HCT116 (cell line): ENCODE measurements at places on chromosomes 3 and 15. TPM values are rescaled to one million over a fixed set of nuclear protein-coding genes. Genes with fewer than 3 reads are reported as not detected.

DNA sequence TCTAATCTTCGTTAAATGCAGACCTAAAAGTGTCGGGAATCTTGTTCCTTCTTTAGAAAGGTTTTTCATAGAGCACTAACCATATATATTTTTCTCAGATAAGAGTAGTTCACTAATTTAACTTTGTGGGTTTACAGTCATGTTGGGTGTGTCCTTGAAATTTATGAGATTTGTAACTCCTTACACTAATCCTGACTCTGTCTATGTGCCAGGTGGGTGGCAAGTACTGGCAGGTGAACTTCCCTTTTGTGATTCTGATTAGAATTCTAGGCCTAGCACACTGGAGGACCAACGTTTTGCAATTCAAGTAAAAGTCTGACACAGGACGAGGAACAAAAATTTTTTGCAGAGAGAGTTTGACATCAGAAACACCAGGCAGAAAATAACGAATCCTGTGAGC is 220.1 kb downstream of the P3H2 start:
- no peaks in the 10 kb centered on the region for H3K36me3 ChIP-seq
- no peak overlapping the region for H3K4me3 ChIP-seq
- no peaks in the 10 kb centered on the region for H3K27me3 ChIP-seq
- no peak for DNase-seq

GRCh38 chr3:155640098-155640497 is 104.8 kb downstream of the PLCH1 start:
- H3K4me1 ChIP-seq = no peaks in the 10 kb centered on the region
- DNase-seq = no peak
- H3K36me3 ChIP-seq = no peaks in the 10 kb centered on the region
- no peaks in the 10 kb centered on the region for H3K27me3 ChIP-seq
- H3K4me3 ChIP-seq = no peak overlapping the region

DNA sequence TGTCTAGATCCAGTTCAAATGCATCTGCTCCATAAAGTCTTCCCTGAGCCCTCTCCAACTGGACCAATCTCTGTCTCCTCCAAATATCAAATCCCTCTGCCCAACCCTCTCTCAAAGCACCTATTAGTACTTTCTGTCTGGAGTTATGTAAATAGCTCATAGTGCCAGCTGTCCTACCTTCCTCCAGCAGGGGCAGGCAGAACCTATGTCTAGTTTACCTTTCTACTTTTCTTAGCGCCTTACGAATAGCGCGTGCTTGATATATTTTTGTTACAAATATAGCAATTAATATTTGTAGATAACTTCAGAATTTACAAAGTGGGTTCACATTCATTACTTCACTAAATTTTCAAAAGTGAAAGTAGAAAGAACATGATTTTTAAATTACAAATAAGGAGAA is 14.0 kb upstream of the CCDC80 start:
- H3K4me3 ChIP-seq = no peak overlapping the region
- no peaks in the 10 kb centered on the region for H3K27me3 ChIP-seq
- no peaks in the 10 kb centered on the region for H3K4me1 ChIP-seq
- H3K27ac ChIP-seq = no peak overlapping the region
- H3K36me3 ChIP-seq = no peaks in the 10 kb centered on the region
- DNase-seq = no peak

DNA sequence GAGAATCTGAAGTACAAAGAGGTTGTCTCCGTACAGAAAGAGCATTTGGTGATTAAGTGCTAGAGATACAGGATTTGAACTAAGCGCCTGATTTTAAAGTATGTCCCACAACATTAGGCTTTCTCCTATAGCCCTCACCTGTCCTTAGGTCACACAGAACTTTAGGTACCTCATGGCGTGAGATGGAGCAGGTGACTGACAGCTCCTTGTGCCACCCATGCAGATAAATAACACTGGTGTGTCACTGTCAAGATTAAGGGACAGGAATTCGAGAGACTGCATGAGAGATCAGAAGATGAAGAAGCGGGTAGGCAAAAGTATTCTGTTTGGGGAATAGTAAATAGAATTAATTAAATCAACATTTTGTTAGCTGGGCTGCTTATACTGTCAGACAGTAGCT is 1.1 kb downstream of the BLM start:
- DNase-seq = no peak
- H3K4me1 ChIP-seq = peaks cover 19% of the 10 kb centered on the region
- H3K27me3 ChIP-seq = no peaks in the 10 kb centered on the region
- peak overlapping the region; percentile 80 for H3K4me3 ChIP-seq
- H3K27ac ChIP-seq = peak overlapping the region; percentile 74
- H3K36me3 ChIP-seq = no peaks in the 10 kb centered on the region

GRCh38 chr3:48501196-48501595 is 2.8 kb downstream of the SHISA5 start:
- no peak overlapping the region for H3K27ac ChIP-seq
- no peak for DNase-seq
- no peaks in the 10 kb centered on the region for H3K27me3 ChIP-seq
- H3K36me3 ChIP-seq = no peaks in the 10 kb centered on the region

DNA sequence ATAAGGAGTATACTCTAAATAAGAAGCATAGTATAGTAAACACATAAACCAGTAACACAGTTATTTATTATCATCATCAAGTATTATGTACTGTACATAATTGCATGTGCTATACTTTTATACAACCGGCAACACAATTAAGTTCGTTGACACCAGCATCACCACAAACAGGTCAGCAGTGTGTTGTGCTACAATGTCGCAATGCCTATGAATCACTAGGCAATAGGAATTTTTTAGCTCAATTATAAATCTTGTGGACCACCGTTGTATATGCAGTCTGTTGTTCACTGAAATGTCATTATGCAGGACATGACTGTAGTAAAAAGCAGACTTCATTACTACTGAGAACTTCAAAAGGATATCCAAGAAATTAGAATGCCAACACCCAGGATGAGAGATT is 177.0 kb downstream of the PDCD6IP start:
- peaks cover 20% of the 10 kb centered on the region for H3K27me3 ChIP-seq
- no peak overlapping the region for H3K4me3 ChIP-seq
- no peaks in the 10 kb centered on the region for H3K36me3 ChIP-seq
- no peaks in the 10 kb centered on the region for H3K4me1 ChIP-seq

DNA sequence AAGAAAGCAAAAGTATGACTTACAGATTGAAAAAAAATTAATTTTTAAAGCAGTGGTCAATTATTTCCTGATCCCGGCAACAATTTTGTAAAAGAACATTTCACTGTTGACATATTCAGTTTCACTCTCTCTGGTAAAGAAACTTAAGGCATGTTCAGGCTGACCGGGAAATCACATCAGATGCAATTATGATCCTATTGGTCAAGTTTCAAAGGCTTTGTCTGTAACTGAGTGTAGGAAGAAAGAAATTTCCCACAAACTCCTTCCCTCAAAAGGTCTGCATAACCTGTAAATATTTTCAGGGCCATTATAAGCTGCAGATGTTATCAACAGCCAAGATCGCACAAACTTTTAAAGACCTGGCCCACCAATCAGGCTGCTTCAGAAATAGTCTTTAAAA is 205.4 kb upstream of the IGF1R start:
- peaks cover 9% of the 10 kb centered on the region; the same call in 1 of the 2 replicates for H3K27me3 ChIP-seq
- no peak for DNase-seq
- H3K4me1 ChIP-seq = no peaks in the 10 kb centered on the region; the same call in 1 of the 2 replicates

The CNTN6 gene
- not detected for total RNA-seq
